ENCODE measurements at places on chromosomes 7 and 10. TPM values are rescaled to one million over a fixed set of nuclear protein-coding genes. Genes with fewer than 3 reads are reported as not detected.

Gene PNLIPRP3
- not detected for total RNA-seq

Gene PAX4
- not detected for total RNA-seq

Gene BLNK
- total RNA-seq, result not detected

Gene VAX1
- total RNA-seq, result 1.7 TPM

Gene ZNF722
- total RNA-seq, result not detected

Gene WDR86
- total RNA-seq, result 0.19 TPM

All from A549 treated with RU486 at 1 μM for 4 hours (cell line).